ENCODE measurements at places on chromosomes 5 and 9.

- DNase-seq = no peak
Measured at GRCh38 chr5:109028608-109029299, 281.1 kb downstream of the FER start.

DNA sequence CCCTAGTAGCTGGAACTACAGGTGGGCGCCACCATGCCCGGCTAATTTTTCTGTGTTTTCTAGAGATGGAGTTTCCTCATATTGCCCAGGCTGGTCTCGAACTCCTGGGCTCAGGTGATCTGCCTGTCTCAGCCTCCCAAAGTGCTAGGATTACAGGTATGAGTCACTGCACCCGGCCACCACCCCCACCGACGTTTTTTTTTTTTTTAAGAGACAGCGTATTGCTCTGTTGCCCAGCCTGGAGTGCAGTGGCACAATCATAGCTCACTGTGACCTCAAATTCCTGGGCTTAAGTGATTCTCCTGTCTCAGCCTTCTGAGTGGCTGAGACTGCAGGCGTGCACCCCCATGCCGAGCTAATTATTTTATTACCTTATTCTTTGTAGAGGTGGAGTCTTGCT, 38.2 kb downstream of the WDR70 start:
- no peak for DNase-seq

- DNase-seq = no peak
Measured at GRCh38 chr5:9596824-9597223, 33.3 kb downstream of the TAS2R1 start.

GRCh38 chr5:96093890-96094381, 132.3 kb upstream of the ELL2 start:
- no peak for DNase-seq

GRCh38 chr5:170429014-170429413, 39.8 kb upstream of the KCNMB1 start:
- DNase-seq = no peak

DNA sequence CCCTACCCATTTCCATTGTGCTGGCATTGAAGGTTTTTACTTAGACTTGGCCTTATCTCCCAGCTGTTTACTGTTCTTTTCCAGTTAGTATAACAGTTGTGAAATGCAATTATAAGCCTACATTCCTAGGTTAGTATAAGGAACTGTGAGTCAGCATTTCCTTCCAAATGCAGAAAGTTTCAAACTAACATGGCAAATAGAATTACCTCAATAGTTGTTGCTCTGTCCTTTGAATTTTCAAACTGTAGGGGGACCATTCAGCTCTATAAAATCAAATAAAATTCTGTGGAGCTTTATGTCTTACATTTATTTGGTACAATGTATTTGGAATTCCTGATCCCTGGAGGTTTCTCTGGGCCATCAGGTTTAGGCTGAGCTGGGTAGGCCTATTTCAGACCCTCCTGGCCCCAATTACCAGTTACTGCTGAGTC, 47.2 kb downstream of the ARHGEF28 start:
- no peak for DNase-seq

GRCh38 chr9:107249665-107250285, 33.3 kb upstream of the RAD23B start:
- DNase-seq = no peak

DNA sequence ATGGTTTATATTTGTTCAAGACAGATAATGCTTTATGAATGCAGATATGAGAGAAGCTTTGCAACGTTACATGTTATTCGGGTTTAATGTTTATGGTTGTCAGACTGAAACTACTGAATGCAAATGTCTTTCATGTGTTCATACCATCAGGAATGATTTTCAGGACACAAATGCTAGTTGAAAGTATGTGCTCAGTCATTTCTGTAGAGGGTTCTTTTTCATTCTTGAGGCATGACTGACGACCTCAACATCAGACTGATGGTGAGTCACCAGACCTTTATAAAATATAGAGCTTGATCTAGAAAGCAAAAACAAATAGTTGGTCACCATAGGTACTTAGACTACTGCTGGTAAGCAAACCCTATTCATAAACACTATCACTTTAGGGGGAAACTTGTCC, 287.3 kb upstream of the NUDT12 start:
- DNase-seq = no peak

GRCh38 chr9:116219686-116220085, 66.1 kb downstream of the PAPPA start:
- no peak for DNase-seq

Measured in activated gamma-delta T cell (primary cell).